ENCODE measurements at places on chromosomes 5 and 9.

DNA sequence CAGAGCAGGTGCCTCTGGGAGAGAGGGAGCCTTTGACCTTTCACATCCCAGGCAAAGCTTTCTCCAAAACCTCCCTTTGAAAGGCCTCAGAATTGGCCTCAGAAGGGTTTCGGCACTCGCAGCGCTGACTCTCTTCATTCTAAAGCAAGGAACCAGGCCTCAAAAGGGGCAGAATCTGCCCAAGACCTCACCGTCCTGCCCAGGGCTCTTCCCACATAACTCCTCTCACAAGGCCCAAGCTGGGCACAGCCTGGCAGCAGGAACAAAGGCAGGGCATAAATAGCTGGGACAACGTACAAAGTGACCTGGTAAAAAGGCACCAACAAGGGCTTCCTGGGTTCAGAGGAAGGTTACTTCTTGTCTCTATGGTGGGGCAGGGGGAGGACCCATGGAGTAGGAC is 166.3 kb upstream of the FSTL4 start:
- DNase-seq, result no peak

DNA sequence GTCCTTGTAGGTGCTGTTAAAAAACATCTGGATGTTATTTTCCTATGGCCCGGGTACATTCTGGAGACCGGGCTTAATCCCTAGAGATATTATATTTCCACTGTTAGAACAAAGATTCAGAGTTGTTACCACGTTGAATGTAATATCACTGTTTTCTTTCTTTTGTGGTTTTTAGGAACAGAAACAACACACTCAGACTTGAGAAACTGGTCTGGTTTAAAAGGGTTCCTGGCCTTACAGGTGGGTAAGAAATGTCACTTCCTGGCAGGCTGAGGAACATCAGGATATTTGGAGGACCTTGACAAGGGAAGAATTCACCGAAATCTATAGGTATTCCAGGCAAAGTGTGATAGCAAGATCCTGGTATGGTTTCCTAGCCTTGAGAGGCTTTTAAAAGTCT is 10.3 kb upstream of the ANXA2R start:
- no peak for DNase-seq

GRCh38 chr5:154385236-154385512 is 60.6 kb upstream of the SAP30L start:
- DNase-seq, result no peak

DNA sequence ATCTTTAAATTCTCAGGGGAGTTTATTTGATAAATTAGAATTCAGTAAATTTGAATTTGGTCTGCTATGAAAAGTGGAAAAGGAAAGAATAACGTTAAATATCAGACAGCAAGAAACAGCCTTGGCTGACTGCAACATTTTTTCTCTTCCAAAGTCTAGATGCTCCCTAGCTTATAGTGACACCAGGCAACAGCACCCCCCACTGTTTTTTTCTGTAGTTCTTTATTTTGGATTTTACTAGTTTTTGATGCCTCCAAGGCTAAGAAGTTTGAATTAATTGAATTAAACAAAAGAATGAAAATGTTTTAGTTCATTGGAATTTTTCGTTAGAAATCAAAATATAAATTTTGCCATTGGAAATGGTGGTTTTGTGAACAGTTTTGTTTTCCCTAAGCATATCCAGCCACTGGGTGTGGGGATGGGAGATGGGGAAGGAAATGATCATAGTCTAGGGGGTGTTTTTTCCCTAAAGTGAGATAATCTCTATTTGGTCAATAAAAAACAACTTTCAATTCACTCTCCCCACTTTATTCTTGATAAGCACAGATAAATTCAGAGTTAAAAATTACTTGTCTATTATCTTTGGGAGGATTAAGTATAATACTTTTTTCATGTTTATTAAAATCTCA is 199.3 kb upstream of the CD180 start:
- DNase-seq, result no peak

DNA sequence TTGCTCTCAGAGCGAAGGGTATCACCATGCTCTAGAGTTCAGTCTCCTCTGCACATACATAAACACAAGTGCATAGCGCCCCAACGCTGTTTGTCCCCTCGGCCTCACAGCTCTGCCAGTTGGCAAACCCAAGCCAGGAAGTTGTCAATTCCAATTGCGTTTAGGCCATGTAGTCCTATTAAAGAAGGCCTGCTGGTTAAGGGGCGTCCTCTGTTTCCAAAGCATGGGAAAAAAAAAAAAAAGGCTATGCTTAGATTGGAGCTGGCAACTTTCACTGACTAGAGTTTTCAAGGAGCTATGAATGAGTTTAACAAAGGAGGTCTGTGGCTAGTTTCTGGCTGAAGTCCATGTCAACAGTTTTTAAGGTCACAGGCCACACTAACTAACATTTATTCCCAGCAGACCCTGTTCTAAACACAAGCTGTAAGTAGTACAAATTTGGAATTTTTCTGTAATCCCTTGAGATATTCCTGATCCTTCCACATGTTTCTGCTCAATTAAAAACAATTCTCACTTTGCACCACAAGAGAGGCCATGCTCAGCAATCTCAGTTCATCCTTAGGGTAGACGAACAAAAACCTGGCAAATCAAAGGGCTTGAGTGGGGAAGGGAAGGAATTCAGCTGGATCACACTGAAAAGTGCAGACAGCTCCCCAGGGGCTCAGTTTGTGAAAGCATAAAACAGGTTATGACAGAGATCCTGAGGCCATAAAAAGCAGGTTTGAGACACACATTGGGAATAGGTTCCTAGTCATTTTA is 187.7 kb downstream of the DENND1A start:
- DNase-seq, result no peak

DNA sequence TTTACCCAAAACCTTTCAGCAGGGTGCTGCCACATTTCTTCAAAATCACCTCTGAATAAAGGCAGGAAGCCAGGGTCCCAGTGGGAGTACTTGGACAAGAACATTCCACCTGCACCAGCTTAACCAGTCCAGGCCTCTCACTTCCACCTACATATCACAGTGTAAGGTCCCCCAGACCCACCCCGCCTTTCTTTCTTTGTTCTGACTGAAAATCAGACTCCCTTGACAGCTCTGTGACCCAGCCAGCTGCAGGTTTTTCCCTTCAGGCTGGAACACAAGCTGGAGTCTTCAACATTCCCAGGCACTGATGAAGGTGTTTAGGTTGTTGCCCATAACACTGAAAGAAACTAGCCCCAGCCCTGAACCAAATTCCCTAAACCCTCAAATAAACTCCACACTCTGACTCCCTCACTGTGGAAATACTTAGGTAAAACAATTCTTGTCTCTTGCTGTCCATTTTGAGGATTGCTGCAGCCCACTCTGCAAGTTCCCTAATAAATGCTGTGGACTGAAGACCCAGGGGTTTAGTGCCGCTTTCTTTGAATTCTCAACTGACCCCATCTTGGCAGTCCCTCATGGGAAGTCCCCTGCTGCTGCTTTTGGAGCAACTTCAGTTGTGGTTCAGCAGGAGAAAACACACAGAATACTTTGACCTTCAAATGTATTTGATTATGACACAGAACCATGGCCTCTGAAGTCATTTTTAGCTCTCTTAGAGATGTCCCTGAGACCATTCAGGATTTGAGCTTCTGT is 24.8 kb downstream of the P4HA2 start:
- DNase-seq, result no peak

DNA sequence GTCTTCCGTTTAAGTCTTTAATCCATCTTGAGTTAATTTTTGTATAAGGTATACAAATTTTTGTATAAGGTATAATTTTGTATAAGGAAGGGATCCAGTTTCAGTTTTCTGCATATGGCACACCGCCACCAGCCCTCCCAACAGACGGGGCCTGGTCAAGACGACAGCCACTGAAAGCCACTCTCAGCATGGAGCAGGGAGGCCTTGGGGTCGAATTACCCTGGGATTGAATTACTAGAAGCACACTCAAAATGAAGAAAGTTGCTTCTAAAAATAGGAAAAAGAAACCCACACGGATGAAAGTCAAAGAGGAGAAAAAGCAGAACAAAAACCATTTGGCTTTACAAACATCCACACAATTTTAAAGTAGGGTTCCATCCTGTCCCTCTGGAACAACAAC is 586.2 kb upstream of the ADAMTS16 start:
- no peak for DNase-seq

GRCh38 chr9:83484990-83485389 is 53.2 kb downstream of the FRMD3 start:
- no peak for DNase-seq

DNA sequence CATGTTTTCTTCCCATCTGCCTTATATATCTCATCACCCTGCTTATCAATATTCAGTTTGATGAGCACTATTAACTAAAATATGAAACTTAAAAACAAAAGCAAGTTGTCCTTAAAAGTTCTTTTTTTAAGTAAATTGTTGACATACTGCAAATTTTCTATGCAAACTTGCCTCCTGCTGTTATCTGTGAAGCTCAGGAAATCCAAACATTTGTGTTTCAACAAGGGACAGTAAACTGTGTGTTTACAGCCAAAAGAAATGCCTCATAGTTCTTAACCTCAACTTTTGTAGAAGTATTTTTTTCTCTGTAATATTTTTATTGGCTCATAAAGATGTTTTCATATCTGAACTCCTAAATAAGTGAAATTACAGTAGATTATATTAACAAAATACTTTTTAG is 7.7 kb upstream of the TTC23L start:
- no peak for DNase-seq

DNA sequence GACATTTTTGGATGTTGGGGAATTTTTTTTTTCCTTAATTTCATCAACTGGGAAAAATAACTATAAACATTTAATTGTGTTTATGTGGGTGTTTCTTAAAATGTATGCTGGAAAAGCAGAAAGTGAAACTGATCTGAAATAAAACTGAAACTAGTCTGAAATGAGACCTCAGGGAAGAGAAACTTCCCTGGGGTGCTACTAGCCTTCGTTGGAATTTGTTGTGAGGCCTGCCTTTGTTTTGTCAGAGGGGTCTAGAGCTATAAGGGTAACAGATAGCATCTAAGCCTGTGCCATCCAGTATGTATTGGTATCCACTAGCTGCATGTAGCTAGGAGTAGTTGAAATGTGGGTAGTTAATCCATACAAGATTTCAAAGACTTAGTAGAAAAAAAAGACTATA is 10.4 kb downstream of the ZNF618 start:
- no peak for DNase-seq

GRCh38 chr5:162703914-162704313 is 636.3 kb downstream of the GABRG2 start:
- DNase-seq, result no peak

- DNase-seq, result no peak
Measured at GRCh38 chr5:75985077-75985476, 98.1 kb upstream of the SV2C start.

- no peak for DNase-seq
Measured at GRCh38 chr5:130333089-130333488, 428.8 kb downstream of the CHSY3 start.

DNA sequence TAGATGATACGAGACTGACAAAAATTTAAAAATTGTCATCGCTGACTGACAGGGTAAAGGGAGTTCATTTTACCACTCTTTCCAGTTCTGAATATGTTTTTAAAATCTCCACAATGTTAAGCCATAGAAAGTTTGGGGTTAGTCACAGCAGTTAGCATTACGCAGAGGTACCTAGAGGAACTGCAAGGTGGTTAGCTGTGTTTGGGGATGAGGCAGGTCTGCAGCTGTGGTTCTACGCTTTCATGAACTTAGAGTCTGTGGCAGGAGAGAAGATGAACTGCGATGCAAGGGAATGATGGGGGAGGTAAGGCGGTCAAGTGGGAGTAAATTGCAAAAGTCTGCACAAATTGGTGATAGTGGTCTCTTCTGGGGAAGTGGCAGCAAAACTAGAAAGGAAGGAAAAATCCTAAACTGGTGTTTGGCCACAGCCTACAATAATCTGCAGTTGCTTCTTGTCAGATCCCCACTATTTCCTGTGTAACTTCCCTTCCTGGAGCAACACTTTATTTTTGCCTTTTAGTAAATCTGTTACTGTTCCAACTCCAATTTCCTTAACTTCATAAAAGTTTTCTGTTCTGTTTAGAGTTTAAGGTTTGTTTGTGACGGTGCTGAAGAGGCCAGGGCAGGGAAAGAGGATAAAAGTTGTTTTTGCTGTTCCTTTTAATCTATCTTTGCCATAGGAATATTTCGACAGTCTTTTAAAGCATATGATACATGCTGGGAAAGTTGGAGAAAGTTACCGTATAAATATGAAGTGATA is 38.6 kb upstream of the SNX2 start:
- no peak for DNase-seq

- DNase-seq, result no peak
Measured at GRCh38 chr9:137269231-137269772, 8.2 kb upstream of the TOR4A start.

DNA sequence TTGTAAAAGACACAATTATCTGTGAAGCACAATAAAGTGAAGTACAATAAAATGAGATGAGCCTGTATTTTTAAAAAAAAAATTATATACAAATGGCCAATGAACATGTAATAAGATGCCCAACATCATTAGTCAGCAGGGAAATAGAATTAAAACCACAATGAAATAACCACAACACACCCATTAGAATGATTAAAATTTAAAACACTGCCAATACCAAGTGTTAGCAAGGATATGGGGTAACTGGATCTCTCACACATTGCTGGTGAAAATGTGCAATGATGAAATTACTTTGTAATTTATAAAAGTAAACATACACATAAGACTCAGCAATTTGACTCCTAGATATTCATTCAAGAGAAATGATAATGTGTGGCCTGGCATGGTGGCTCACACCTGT is 62.8 kb downstream of the SHOC1 start:
- no peak for DNase-seq
